Activated T-helper 1 cell treated with anti-CD3 and anti-CD28 coated beads, Interleukin-2, amount 50 U/mL, for 16 hours (primary cell): ENCODE measurements at places on chromosomes 1 and 21.

DNA sequence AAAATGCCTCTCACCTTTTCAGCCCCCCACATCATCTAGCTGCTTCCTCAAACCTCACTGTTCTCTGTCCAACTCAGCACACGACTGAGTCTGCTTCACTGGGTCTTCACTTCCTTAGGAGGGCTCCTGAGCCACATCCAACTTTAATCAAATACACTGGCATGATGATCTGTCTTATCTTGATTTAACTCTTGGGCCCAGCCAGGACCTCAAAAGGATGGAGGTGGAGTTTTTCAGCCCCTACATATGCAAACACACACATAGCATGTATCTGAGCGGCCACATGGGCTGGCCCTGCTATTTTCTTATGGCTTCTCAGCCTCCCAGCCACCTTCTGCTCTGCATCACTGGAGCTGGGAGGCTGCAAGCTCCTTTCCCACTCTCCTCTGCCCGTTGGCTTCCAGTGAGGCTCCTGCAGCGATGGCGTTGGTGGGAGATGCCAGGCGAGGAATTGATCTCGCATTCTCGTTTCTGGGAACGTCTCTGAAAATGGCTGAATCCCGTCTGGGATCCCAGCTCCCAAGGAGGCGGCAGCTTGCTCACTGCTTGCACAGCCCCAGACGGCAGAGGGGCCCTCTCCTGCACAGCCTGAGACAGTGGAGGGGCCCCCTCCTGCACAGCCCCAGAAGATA lies 1.8 kb upstream of the PRXL2B start:
- DNase-seq: no peak

GRCh38 chr1:227779685-227780084 lies 35.8 kb upstream of the PRSS38 start:
- DNase-seq: no peak

- no peak for DNase-seq
Observed at GRCh38 chr1:192749349-192749748, 59.5 kb upstream of the RGS2 start.

DNA sequence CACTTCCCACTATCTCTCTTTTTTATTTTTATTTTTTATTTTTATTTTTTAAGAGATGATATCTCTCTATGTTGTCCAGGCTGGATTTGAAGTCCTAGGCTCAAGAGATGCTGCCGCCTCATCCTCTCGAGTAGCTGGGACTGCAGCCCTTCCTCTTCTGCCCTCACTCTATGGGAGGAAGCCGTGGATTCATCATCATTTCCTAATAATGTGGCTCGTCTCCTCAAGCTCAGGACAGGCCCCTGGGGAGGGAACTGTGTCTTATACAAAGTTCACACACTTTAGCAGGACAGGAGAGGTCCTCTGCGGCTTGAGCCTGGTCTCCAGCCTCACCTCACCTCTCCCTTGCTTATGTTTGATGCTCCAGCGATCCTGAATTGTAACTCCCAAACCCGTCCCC lies 16.5 kb upstream of the IFFO2 start:
- no peak for DNase-seq

DNA sequence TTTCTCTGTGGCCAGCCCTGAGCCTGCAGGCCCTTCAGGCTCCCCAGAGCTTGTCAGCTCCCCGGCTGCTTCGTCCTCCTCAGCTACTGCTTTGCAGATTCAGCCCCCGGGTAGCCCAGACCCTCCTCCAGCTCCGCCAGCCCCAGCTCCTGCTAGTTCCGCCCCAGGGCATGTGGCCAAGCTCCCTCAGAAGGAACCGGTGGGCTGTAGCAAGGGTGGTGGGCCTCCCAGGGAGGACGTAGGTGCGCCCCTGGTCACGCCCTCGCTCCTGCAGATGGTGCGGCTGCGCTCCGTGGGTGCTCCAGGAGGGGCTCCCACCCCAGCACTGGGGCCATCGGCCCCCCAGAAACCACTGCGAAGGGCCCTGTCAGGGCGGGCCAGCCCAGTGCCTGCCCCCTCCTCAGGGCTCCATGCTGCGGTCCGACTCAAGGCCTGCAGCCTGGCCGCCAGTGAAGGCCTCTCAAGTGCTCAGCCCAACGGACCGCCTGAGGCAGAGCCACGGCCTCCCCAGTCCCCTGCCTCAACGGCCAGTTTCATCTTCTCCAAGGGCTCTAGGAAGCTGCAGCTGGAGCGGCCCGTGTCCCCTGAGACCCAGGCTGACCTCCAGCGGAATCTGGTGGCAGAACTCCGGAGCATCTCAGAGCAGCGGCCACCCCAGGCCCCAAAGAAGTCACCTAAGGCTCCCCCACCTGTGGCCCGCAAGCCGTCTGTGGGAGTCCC lies 45.4 kb downstream of the YARS1 start:
- DNase-seq: no peak
